Caco-2 (cell line): ENCODE measurements at places on chromosomes 2 and 18. TPM values are rescaled to one million over a fixed set of nuclear protein-coding genes. Genes with fewer than 3 reads are reported as not detected.
A peak's percentile ranks its signal among the peaks of the same experiment; 100 is the strongest.

DNA sequence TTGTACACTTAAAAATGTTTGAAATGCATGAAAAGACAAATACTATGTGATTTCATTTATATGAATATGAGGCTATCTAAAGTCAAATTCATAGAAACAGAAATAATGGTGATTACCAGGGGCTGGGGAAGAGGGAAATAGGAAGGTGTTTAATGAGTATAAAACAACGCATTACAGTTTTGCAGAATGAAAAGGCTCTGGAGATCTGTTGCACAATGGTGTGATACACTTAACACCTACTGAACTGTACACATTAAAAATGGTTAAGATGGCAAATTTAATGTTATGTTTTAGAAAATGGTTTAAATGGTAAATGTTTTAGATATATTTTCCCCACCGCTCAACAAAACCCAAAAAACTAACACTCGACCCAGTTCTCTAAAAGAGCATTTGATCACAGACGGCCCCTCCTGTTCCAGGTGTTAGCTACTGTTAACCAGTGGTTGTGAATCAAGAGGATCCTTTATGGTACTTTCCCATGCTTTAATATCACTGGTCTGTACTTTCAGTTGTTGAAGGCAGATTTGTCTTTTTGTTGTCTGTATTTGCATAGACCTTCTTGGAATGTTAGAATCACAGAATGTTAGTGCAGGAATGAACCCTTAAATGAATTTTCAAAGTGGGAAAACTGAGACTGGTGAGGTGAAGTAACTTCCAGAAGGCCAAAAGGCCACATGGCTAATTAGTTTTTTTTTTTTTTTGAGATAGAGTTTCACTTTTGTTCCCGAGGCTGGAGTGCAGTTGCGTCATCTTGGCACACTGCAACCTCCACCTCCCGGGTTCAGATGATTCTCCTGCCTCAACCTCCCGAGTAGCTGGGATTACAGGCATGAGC lies 10.2 kb downstream of the RAB10 start:
- peak; percentile 19 for DNase-seq

GRCh38 chr2:109457794-109458193 lies 156.0 kb downstream of the SEPTIN10 start:
- DNase-seq, result peak; percentile 1

GRCh38 chr2:64133828-64134227 lies 10.4 kb downstream of the PELI1 start:
- no peak for DNase-seq

- DNase-seq, result no peak
Measured at GRCh38 chr2:224780106-224780505, 63.9 kb upstream of the CCDC195 start.

GRCh38 chr2:105431367-105432043 lies 32.7 kb upstream of the FHL2 start:
- no peak for DNase-seq

DNA sequence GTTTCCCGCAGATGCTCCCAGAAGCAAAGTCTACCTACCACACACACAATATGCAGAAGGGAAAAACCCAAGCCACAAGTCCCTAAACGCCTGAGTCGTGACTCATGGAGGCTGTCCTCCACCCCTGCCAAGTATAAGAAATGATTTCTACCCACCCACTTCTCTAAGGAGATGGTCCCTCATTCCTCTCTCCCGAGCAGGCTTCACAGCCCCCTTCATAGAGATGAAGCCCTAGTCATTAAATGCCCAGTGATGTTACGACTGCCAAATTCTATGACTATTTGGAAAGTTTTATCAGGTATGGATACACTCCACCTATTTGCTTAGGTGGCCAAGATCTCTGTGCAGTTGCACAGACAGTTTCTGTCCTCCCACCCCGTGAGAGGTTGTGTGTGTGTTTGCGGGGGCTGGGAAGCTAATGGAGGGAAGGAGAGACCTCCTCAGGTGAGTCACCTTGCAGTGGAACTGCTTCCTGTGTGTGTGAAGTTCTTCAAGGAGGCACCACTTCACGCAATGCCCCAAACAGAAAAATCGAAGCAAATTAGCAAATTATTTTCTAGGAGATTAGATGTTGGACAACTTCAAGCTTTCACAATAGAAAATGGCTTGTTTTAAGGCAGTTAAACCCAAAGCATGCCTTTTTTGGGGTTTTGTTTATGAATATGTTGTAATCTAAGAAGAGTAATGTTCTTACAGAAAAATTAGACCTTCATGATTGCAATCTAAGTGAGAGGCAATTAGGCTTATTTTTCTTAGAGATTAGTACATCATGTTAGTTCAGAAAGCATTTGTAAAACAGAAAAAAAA lies 175.2 kb downstream of the TGIF1 start:
- DNase-seq, result peak; percentile 61

DNA sequence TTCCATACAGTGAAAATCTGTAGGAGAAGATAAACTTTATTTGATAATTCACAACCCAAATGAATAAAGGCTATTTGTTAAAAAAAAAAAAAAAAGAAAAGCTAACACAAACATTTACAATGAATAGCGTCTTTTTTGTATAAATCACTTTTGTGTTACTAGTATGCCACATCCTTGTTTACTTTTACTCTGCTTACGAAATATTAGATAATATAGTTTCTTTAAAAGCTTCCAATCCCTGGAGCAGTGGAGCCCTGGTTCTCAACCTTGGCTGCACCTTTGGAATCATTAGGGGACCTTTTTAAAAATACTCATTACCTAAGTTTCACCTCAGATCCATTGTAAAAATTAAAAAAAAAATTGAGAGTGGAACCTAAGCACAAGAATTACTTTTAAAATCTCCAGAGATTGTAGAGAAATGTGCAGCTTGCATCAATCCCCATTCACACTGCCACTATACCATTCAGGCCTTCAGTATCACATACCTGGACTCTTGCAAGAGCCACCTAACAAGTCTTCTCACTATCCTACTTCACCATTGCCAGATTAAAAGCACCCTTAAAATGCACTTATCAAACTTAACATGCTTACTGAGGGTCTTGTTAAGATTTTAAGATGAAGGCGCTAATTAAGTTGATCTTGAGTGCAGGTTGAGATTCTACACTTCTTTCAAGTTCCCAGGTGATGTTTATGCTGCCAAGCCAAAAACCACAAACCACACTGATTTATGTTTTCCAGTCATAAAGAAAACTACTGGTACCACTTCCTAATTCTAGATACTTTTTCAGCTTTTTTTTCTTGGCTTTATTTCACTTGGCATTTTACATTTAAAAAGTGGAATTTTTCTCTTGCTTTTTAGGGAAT lies 59.7 kb upstream of the ZC3H15 start:
- DNase-seq, result no peak

DNA sequence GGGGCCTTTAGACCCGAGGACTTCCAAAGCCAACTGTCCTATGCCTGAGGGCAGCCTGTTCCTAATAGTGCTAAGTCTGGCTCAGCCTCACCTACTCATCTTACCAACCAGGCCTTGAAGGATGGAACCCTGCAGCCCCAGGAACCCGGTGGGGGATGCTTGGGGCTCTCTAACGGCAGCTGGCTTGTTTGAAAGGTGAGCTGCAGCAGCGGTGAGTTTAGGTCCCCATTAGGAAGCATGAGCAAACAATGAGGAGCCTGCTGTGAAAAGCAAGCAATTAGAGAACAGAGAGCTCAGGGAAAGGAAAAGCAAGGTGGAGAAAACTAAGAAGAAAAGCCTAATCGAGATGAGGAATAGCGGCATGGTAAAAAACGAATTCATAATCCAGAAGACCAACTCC lies 39.9 kb downstream of the SP110 start:
- no peak for DNase-seq

DNA sequence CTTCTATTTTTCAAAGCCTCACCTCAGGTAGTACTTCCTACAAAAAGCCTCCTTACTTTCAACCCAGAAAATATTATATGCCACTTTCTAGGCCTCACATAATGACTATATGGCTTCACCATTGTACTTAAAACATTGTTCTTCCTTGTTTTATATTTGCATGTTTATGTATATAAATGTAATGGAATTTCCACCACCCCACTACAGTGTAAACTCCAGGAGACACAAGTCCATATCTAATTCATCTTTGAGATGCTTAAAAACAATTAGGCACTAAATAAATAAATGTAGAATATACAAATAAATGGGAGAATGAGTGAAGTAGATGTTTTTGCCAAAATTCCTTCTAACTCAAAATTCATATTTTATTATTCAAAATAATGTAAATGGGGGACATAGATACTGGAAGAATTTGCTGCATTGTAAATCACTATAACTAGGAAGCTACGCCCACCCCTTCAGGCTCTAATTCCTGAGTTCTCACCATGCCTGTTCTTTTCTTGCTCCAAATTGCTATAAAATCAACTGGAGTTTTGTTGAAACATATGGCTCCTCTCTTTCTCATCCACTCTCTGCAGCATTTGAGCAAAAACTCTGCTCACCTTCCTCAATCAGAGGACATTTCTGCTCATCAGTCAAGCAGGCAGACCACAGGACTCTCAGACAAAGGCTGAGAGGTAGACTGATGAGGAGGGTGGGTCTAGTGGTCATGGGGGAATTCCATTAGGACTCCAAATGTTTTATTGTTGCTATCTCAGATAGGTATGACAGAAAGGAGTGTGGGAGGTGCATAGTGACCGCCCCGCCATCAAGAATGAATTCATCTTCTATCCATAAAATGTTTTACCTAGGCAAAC lies 243.0 kb downstream of the HNMT start:
- DNase-seq, result no peak

DNA sequence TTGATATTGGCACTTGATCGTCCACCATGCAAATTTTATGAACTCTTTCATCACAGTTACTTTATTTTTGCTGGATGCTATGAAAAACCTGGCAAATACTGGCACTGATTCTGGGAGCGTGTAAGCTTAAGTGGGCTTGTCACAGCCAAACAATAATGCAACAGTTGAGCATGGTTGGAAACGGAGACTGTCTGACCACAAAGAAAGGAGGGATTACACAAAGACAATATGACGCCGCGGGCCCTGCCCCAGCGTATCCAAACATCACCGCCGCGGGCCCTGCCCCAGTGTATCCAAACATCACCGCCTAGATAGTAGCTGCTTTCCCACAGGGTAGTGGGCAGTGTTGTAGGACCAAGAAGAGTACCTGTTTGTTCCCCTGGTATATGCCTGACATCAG lies 135.9 kb downstream of the PRPF40A start:
- DNase-seq, result no peak

GRCh38 chr2:126886211-126886915 lies 12.3 kb upstream of the TEX51 start:
- DNase-seq, result no peak

GRCh38 chr2:216571909-216572513 lies 61.2 kb upstream of the IGFBP2 start:
- DNase-seq, result no peak

DNA sequence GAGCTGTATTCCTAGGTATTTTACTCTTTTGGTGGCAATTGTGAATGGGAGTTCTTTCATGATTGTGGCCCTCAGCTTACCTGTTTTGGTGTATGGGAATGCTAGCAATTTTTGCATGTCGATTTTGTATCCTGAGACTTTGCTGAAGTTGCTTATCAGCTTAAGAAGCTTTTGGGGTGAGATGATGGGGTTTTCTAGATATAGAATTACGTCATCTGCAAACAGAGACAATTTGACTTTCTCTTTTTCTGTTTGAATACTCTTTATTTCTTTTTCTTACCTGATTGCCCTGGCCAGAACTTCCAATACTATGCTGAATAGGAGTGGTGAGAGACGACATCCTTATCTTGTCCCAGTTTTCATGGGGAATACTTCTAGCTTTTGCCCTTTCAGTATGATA lies 191.2 kb downstream of the KCNE4 start:
- DNase-seq, result no peak

- no peak for DNase-seq
Measured at GRCh38 chr2:235577404-235578330, 83.8 kb downstream of the AGAP1 start.

- DNase-seq, result no peak
Measured at GRCh38 chr2:230748087-230748486, 35.4 kb downstream of the CAB39 start.

GRCh38 chr18:27887287-27887686 lies 289.6 kb downstream of the CDH2 start:
- DNase-seq, result no peak

DNA sequence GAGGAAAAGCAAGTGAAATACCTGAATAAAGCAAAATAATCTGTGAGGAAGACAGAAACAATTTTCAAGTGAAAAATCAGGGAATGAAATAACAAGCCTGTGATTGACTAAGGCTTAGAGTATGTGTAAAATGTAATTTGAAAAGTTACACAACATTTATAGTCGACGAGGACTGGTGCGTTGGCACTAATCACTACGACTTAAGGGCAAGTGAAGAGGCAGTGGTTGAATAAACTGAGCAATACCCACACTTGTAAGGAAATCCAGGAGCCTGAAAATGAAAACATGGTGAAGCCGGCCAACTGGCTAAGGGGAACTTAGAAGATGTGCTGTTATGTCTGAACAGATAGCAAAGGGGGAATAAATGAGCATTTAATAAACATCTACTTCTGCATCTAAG lies 13.4 kb downstream of the DOK1 start:
- DNase-seq, result no peak

GRCh38 chr2:210288408-210288807 lies 26.6 kb downstream of the MYL1 start:
- no peak for DNase-seq

GRCh38 chr2:40548521-40548920 lies 96.6 kb upstream of the SLC8A1 start:
- no peak for DNase-seq

GRCh38 chr2:109460553-109461324 lies 153.0 kb downstream of the SEPTIN10 start:
- no peak for DNase-seq

- no peak for DNase-seq
Measured at GRCh38 chr2:207126724-207127308, 38.9 kb downstream of the KLF7 start.

DNA sequence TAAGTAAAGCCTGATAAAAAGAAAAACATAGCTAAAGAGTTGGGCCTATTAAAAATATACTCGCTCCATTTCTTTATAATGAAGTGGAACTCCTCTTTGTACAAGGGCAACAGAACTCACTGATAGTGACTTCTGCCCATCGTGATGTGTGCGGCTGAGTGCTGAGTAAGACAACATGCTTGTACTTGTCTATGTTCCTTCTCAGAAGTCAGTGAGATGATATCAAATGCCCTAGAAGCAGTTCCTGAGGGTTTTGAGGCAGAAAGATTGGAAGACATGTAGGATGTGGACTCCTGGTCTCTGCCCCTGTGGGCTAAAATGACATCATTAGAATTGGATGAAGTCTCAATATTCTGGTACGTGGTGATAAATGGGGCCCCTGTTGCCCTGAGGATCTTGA lies 73.8 kb downstream of the USP40 start:
- no peak for DNase-seq

The SIX2 gene
- 0.88 and 1.9 TPM in 2 replicates for total RNA-seq

The MC4R gene
- total RNA-seq, result not detected in 2 replicates

The TYW5 gene
- 13.9 and 14.5 TPM in 2 replicates for total RNA-seq

The FSHR gene
- total RNA-seq, result 0.41 and 1.0 TPM in 2 replicates

The GBX2 gene
- 2.1 and 2.4 TPM in 2 replicates for total RNA-seq

The LOXL3 gene
- 13.8 and 15.9 TPM in 2 replicates for total RNA-seq

The UNC80 gene
- not detected in 2 replicates for total RNA-seq

The WDCP gene
- 10.4 and 13.0 TPM in 2 replicates for total RNA-seq

The SUCLG1 gene
- total RNA-seq, result 155 and 161 TPM in 2 replicates
